Activated CD4-positive, alpha-beta T cell treated with anti-CD3 and anti-CD28 coated beads for 36 hours (primary cell): ENCODE measurements at places on chromosomes 5 and 9. TPM values are rescaled to one million over a fixed set of nuclear protein-coding genes. Genes with fewer than 3 reads are reported as not detected.

GRCh38 chr9:90916147-90916734 is 114.6 kb downstream of the SYK start:
- DNase-seq, result no peak

GRCh38 chr5:14794583-14795230 is 76.9 kb downstream of the ANKH start:
- DNase-seq, result no peak

GRCh38 chr5:97547999-97548738 is 365.1 kb upstream of the RIOK2 start:
- no peak for DNase-seq

DNA sequence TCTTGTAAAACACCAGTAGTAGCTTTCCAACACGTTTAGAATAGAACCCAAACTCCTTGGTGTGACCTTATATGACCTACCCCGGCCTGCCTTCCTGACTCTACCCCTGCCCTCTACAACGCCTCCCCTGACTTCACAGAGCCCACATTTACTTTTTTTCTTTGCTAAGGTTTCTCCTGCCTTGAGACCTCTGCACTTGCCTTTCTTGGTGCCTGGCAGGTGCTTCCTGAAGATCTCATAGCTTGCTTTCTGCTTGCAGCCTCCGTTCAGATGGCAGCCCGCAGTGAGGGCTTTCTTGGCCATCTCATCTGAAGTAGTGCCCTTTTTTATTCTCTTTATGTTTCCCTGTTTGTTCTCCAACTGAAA is 24.3 kb downstream of the NUP214 start:
- no peak for DNase-seq

DNA sequence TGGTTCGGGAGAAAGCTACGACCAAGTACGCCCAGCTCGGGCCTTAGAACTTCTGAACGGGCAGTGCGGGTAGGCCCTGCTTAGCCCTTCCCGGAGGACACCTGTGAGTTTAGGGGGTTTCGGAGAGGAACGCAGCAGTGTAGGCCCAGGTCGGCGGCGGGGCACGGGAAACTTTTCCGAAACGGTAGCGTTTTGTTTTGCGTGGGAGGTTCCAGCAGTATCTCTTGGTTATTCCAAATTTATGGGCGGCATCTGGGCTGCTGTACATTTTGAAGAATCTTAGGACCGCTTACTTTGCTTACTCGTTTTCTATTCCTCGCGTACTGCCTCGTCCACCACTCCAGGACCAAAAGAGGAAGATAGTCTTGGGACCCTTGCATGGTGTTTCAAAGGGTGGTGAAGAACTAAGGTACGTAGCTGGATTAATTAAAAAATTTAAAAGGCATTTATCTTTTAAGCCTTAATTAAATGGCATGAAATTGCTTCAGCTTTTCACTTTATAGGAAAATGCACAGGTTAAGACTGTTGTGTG is 492 bp downstream of the TENT2 start:
- DNase-seq, result no peak

DNA sequence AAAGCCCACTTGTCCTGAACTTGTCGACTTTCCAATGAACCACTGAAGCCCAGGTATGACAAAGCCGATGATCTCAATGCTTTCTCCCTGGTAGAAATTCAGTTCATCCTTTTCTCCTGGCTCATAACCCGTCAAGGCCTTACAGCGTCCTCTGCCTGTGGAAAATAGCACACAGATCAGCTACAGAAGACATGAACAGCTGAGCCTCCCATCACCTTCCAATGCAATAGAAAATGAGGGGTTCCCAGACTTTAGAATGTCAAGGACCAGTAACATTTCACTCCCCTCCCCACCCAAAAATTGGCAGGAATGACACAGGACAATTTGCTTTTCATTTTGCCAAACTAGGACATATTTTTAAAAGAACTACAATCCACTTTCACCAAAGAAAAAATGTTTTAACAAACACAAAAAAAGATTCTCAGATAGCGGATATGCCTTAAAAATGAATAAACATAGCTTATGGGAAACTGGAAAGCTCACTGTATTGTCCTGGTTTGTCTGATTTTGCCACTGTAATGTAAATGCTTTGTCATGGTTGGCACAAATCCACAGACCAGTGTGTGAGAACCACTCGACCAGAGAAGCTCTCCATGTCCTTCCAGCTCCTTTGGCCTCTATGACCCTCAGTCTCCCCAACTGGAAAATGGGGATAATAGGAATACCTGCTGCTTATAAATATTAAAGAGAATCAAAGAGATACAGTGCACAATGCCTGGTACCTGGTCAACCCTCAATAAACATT is 24.4 kb downstream of the SH3TC2 start:
- DNase-seq, result no peak

- DNase-seq, result no peak
Measured at GRCh38 chr5:22593592-22593991, 259.6 kb downstream of the CDH12 start.

DNA sequence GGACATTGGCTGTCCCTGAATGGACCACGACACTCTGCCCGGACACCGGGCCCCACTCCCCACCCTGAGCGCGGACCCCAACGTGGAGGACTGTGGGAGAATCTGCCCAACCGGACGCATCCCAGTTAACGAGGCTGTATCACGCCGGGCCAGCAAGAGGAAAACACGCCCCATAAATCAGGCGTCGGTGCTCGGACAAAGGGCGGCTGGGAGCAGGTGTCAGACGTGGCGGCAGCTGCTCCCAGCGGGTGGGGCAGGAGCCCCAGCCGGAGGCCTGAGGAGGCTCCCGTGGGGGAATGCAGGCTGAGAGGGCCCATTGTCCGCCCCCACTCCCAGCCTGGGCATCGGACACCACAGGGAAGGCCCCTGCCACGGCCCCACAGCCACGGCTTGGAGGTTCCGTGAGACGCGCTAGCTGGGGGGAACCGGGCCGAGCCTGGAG is 19.2 kb downstream of the NOTCH1 start:
- DNase-seq, result no peak

DNA sequence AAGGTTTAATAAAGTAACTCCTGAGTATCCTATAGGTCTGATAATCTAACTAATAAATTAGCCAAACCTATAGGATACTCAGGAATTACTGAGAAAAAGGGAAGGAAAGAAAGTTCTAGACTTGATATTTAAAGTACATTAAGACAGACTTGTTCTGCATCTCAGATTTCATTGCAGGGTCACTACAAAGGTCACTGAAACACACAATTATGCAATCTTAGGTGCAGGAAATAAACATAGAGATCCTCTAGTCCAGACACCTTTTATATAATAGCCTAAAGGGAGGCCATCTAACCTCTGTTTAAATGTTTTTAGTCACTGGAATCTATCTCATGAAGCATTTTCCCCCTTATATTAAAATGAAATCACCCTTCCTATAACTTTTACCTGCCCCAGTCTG is 1215.7 kb downstream of the MAT2B start:
- no peak for DNase-seq

DNA sequence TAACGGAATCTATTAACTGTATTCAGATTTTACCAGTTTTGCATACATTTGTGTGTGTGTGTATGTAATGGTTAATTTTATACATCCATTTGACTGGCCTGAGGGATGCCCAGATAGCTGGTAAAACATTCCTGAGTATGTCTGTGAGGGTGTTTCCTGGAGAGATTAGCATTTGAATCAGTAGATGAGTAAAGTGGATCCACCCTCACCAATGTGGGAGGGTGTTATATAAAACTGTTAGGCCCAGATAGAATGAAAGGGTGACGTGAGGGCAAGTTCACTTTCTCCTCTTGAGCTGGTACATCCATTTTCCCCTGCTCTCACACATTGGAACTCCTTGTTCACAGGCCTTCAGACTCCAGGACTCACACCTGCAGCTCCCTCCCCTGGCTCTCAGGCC is 88.7 kb downstream of the EMB start:
- no peak for DNase-seq

DNA sequence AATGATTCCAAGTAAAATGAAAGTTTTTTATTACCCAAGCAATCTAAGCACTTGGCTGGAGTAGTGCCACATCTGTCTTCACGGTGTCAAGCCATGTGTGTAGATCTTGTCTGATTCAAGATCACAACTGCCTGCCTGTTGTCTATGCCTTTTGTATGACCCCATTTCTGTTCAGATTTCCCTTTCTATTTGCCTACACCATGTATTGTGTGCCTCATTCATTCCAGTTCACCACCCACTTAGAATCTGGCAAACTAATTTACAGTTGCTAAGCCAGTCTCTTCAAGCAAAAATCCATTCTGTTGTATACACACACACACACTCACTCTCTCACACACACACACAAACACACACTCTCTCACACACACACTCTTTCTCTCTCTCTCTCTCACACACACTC is 33.7 kb downstream of the GLDC start:
- no peak for DNase-seq

DNA sequence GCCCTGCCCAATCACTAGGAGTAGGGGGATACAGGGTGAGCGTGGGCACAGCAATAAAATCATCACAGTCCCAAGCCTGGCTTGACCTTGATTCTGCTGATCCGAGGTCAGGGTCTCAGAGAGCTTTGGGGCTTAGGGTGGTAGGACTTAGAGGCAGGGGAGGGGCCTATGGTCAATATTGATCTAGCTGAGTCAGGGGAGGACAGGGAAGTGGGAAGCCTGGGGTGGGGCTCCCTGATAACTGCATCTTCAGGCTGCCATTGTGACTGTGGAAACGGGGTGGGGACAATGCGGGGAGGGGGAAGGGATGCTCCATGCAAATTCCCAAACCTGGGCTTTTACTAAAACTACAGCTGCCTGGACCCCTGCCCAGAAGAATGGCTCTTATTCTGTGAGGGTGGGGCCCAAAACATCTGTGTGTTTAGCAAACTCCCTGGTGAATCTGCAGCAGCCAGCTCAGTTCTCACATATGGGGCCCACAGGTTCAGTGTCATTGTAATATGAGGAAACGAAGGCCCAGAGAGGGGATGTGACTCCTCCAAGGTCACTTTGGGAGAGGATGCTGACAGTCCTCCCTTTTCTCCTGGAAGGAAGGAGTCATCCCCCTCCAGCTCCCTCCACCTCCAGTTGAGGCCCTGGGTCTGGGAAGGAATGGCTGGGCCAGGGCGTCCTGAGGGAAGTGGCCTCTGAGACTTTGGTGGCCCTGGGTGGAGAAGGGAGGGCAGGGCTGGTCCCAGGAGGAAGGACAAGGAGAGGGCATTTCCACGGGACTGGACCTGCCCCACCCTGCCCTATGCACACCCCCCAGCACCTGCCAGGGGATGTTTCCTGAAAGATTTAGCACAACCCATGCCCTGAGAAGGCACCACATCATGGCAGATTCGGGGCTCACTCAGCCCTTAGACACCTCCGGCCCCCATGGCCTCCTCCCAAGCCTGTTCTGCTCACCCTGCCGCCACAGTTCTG is 26.4 kb downstream of the SLC6A7 start:
- DNase-seq, result no peak

DNA sequence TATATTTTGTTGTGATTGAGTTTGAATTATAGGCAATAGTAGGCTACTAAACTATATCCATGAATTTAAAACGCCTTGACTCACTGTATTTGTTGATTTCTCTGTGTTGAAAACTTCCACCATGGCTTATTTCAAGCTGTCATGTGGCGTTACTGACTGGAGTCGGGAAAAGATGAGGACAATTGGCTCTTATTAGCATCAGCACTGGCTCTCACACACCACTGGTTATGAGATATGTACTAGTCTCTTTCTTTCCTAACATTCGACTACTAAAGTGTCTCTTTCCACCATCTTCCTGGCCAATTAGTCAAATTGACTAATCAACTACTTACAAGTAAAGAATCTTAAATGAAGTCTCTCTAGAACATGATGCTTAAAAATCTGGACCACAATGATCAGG is 9.1 kb upstream of the DAB2 start:
- DNase-seq, result no peak

DNA sequence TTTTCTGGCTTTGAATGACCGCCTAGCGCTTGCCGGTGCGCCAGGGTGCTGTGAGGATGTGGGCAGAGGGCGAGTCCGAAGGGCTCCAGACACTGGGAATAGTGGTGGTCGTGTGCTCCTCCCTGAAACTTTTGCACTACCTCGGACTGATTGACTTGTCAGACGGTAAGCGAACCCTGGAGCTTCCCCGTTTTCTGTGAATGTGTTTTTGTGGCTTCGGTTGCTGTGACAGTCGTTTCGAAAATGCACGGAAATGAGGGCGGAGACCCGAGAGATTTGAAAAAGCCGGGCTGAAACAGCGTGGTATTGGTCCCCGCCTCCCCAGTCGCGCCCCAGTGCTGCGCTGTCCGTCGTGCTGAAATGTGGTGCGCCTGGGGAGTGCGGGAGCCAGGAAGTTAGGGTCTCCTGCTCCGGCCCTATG is 102.5 kb upstream of the GABRP start:
- DNase-seq, result peak; percentile 79

DNA sequence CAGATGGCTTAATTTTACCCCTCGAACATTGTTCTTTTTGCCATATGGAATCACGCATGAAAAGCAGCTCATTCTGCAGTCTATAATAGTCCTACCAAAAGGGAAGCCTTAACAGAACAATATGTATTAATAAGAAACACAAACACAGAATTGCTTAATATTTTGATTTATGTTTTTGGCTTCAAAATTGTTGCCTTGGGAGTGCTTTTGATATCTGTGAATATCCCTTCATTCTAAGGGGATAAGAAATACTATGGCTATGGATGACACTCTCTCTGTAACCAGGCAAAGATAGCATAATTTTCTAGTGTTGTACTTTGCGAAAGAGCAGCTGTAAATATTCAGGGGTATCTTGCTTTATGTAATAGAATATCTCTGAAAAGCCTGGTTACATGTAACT is 26.3 kb upstream of the CFAP95 start:
- no peak for DNase-seq

DNA sequence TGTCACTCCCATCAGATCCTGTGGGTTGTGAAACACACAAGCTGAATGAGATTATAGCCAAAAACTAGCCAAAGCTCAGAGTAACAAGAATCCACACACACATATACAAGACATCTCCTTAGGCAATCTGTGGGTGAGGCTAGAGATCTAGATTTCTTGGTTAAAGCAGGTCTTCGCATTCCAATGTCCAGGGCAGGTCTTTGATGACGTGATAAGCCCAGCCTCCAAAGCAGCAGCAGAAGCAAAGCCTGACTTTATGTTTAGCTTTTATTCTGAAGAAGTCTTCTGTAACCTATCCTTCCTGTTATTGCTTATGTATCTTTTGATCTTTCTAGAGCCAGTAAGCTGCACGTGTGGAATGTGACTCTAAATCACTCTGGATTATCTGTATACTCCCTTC is 199.1 kb upstream of the SLC30A5 start:
- DNase-seq, result no peak

Gene MAST4
- total RNA-seq, result 19.2 TPM

Gene WDR70
- 38.3 TPM for total RNA-seq

Gene SPATA31C1
- not detected for total RNA-seq

Gene SOX30
- 0.18 TPM for total RNA-seq

Gene SLC1A3
- total RNA-seq, result 0.16 TPM

Gene GFPT2
- 0.16 TPM for total RNA-seq

Gene COL27A1
- total RNA-seq, result 8.9 TPM

Gene CYSRT1
- 0.23 TPM for total RNA-seq

Gene SLC25A46
- 32.3 TPM for total RNA-seq

Gene GRM6
- not detected for total RNA-seq
